Gastroesophageal sphincter (tissue), 4 donors: ENCODE measurements at places on chromosomes 1 and 21.

DNA sequence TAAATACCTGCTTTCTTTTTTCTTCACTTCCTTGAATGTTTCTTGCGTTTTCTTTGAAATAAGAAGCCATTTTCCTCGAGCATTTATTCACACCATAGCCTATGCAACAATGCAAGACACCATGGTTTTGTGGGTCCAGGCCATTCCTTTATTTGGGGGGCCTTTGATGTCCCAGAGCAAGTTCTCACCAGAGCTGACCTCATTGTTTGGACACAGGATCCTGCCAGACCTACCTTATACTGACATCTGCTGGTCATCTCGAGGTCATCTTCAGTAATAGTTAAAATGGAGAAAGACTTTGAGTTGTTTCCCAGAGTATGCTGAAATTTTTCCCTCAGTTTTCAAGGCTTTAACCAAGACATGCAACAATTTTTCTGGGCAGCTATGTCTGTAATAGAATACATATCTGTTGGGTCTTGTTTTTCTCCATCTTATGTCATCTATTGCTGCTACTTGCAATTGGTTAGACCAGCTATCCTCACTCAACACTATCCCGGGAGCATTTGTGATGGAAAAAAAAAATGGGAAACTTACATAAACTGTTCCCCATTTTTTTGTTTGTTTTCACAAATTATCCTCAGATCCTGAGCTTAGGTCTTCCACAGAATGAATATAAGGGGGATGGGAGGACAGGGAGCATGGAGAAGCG is 34.0 kb upstream of the BACE2 start:
- peak; percentile 70 for ATAC-seq

DNA sequence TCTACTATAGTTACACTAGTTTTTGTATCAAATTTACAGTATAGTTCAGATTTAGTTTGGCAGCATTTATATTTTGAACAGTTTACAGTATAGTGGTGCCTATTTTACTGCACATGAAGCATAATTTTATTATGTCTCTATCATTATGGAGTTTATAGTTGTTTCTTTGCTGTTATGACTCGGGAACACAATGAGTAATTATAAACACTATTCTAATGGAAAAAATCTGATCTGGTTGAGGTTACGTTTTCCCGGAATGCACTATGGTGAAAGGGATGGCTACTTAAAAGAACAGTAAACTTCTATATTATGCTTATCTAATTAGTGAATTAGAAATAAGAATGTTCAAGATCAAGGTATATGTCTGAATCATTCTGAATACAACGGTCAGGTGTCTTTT is 10.6 kb downstream of the LCA5L start:
- ATAC-seq, result no peak

DNA sequence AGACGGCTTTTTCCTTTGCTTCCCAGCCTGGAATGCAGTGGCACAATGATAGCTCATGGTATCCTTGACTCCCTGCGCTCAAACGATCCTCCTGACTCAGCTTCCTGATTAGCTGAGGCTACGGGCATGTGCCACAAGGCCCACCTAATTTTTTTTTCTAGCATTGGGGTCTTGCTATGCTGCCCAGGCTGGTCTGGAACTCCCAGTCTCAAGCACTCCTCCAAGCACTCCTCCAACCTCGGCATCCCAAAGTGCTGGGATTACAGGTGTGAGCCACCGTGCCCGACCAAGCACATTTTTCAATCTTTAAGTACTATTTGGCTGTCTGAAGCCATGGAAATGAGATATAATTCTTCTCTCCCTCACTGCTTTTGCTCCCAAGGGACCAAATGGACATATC is 58.7 kb downstream of the MAB21L3 start:
- ATAC-seq, result no peak

DNA sequence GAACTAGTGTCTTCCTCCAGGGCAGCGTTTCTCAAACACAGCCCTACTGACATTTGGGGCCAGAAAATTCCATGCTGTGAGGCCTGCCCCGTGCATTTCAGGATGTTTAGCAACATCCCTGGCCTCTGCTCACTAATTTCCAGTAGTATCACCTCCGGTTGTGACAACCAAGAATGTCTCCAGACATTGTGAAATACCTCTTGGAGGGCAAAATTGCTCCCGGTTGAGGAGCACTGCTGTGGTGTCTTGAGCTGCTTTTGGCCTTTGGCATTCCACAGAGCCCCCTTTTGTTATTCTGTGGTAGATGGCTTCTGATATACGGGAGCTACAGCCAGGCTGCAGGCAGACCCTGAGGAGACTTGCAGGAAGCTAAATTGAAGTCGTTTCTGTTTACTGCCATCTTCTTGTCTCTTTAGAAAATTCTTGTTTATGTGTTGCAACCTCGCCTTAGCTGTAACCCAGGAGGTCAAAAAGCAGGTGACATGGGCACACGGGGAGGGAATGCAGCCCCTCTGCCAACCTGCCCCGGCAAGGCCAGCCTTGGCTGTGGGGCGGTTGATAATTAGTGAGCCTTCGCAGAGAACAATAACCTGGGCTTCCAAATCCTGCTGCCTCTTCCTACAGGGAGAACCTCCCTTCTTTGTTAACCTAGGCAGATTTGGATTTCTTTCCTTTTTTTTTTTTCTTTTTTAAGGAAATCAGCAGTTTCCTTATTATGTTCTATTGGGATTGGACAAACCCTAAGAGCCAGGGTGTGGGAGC is 74.7 kb upstream of the AKT3 start:
- ATAC-seq, result peak; percentile 46

DNA sequence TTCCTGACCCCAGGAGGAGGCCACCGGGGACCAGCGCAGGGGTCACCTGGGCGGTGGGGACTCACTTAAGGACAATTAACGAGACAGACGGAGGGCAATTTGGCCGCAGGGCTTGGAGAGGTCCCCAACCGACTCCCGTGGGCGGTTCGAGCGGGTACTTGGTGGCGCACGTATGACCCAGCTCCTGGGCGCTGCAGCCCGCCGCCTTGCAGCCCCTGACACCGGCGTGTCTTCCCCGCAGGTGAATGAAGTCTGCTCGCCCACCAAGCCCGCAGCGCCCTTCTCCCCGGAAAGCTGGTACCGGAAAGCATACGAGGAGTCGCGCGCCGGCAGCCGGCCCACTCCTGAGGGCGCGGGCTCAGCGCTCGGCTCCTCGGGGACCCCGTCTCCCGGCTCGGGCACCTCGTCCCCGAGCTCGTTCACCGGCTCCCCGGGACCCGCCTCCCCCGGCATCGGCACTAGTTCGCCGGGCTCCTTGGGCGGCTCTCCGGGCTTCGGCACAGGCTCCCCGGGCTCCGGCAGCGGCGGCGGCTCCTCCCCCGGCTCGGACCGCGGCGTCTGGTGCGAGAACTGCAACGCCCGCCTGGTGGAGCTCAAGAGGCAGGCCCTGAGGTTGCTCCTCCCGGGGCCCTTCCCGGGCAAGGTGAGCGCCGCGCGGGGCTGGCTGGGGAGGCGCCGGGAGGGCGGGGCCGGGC is 1.4 kb downstream of the KIF26B start:
- ATAC-seq, result peak; percentile 74

- ATAC-seq, result no peak
These were observed 31.1 kb upstream of the DUSP23 start for GRCh38 chr1:159749630-159750029.

DNA sequence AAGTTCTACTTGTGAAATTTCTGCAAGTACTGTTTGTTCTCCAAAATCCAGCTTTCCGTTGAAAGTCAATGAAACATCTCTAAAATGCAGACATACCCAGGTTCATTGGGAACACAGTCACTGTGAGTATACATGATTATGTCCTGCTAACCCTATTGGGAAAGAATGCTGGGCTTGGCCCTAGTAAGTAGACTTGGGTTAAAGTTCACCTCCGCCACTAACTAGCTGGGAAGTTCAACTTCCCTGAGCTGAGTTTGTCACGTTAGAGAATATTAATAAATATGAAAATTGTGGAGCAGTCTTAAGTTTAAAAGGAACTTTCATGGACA is 10.5 kb upstream of the PGD start:
- peak; percentile 34 for ATAC-seq

- no peak for ATAC-seq
These were observed 28.5 kb upstream of the CAMSAP2 start for GRCh38 chr1:200710166-200710565.

DNA sequence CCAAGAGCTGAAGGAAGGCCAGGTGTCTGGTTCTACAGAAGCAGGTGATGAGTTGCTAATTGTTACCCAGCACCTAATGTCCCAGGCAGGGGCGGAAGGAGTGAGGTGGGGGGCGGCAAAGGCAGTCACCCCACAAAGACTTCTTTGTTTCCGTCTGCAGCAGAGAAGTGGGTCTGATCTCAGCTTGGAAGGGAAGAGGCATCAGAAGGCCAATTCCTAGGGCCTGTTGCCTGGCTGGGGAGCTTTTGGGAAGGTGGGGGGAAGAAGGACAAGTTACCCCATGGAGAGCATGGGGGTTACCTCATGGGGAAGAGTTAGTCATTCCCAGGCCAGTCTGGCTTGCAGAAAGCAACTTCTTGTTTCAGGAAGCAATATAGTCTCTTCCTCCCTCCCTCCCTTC is 10.9 kb downstream of the IGSF21 start:
- no peak for ATAC-seq

- no peak for ATAC-seq
These were observed 64.3 kb downstream of the ANKRD13C start for GRCh38 chr1:70290218-70290617.

- no peak for ATAC-seq
These were observed 139.4 kb downstream of the DYRK1A start for GRCh38 chr21:37505963-37506362.

- no peak for ATAC-seq
These were observed 100.8 kb downstream of the C1orf21 start for GRCh38 chr1:184487531-184488193.

DNA sequence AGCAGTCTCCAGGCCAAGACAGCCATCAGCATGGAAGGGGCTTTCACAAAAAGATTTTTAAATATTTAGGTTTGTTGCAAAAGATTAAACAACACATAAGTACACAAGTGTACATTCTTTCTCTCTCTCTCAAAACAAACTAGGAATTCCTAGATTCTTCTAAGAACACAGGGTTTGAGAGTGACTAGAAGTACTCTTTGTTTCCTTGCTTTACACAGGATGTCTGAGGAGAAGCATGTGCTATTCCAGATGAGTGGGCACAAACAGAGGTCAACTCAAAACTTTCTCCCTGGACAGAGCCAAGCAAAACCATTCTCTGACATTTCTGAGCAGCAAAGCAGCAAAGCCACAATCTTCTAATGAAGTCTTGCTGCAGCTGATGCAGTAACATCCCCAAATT is 210.6 kb upstream of the HOOK1 start:
- no peak for ATAC-seq

DNA sequence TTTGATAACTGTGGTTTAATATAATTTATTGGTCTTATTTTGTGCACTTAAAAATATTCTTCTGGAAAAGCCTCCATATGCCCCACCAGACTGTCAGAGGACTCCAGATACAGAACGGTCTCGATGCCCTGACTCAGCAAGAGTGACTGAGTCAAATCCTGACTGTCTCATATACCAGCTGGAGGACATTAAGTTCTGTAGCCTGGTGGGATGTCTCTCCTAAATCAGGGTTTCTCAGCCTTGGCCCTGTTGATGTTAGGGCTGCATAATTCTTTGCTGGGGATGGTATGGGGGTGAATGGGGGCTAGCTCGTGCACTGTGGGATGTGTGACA is 67.7 kb upstream of the TLR5 start:
- ATAC-seq, result no peak

DNA sequence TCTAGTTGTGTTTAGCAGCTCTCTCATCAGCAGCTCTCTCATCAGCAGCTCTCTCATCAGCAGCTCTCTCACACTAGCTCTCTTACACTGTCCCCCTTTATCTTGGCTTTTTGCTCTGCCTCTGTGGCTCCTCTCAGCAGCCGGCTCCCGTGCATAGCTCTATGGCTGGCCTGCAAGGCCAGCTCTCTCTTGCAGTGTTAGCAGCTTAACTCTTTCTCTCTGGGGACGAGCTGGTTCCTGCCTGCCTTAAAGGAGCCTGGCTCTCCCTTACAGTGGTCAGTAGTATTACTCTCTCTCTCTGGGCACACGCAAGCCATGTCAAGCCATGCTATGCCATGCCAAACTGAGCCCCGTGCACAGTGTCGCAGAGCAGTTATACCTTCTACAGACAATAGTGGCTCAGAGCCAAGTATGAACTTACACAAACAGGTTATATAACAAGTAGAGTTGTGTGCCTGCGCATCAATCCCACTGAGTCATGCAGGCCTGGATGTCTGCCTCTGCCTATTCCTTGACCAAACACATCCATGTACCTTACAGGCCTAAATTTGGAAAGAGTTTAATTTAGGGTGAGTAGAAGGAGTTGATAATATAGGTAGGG is 295.9 kb downstream of the TPR start:
- no peak for ATAC-seq

DNA sequence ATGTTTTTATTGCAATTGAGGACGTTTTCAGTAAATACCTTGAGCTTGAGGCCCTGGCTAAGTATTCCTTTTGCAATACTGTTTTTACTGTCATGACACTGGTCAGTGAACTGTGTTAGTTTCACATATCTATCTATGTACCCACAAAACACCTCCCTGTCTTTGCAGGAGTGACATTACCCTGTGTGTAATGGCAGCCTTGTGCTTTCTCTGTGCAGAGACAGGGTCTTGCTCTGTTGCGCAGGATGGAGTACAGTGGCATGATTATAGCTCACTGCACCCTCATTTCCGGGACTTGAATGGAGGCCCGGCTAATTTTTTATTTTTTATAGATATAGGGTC is 8.9 kb downstream of the YBX1 start:
- no peak for ATAC-seq

GRCh38 chr1:30606166-30606565 is 117.2 kb downstream of the MATN1 start:
- ATAC-seq, result no peak

- no peak for ATAC-seq
These were observed 118.3 kb downstream of the OLFML2B start for GRCh38 chr1:161905269-161905884.

DNA sequence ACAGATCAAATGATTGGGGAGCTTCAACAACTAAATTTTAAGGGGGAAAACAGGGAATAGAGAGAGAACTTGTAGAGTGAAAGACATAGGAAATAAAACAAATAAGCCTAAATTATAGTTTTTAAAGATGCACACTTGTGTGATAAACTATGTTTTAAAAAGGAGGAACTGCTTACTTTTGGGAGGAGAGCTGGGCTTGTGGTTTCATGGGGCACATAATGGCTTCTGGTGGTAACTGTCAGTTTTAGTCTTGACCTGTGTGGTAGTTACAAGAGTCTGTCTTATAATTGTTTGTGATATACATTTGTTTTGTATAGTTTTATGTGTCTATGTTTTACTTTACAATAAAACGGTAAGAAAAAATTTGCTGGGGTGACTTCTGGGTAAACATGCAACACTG is 165.3 kb downstream of the COL24A1 start:
- no peak for ATAC-seq

- ATAC-seq, result no peak
These were observed 131.4 kb downstream of the ST6GALNAC5 start for GRCh38 chr1:76998582-76999223.

DNA sequence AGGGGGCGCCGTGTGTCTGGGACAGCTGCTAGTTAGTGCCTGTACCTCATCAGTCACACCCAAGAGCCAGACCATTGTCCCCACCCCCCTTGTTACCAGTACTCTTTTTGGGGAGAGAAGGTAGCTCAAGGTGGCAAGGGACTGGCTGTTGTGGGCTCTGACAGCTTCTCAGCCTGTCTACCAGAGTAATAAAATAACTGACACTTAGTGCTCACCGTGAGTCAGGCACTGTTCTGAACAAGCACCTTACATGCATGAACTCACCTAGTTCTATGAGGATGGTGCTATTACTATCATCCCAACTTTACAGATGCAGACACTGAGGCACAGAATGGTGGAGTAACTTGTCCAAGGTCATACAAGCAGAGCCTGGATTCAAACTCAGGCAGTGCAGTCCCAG is 34.7 kb downstream of the IER5 start:
- no peak for ATAC-seq
